Stimulated activated naive CD8-positive, alpha-beta T cell treated with anti-CD3 and anti-CD28 coated beads, Interleukin-15, amount 100 ng/mL, for 72 hours (primary cell): ENCODE measurements at places on chromosomes 16 and 17.

- no peak for DNase-seq
These were observed 39.2 kb upstream of the IRF8 start for GRCh38 chr16:85859818-85860125.

DNA sequence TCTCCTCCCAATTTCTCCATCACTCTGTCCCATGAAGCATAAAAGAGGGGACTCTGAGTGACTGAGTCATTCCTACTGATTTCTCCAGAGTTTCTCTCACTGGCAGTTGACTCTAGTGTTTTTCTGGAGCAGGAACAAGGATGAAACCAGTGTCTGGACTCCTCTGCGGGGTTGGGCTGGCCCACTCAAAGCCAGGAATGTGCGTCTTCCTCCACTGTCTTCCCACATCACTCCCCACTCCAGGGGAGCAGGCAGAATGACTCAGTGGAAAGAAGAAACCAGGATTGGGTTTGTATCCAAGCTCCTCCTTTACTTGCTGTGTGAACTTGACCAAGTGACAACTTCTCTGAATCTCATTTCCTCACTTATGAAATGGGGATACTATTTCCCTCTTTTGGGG is 497.5 kb upstream of the SALL1 start:
- no peak for DNase-seq

DNA sequence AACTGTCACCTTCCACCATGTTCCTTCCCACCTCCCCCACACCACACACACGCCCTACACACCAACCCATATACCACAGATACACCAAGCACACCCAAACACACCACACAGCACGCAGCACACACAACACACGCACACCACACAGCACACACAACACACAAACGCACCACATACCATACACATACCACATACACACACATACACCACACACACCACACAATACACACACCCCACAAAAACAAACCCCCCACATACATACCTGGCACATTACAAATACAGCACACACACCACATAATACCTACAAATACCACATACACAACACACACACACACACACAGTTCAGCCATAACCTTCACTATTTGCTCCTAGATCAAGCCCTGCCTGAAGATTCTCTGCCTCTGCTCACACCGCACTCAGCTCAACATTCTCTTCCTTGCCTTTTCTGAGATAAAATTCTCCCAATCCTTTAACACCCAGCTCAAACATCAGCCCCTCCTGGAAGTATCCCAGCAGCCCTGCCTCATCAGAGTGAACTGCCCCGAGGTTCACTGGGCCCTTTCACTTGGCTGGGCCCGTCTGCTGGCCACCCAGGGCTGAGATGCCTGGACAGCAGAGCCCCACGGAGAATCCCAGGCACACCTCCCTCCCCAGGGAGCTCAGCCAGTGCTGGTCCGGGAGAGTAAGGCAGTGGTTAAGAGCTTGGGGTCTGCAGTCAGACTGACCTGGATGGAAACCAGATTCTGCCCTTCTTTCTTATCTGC is 31.9 kb upstream of the CPNE2 start:
- no peak for DNase-seq

GRCh38 chr16:48555155-48555554 is 54.8 kb downstream of the N4BP1 start:
- DNase-seq = no peak

DNA sequence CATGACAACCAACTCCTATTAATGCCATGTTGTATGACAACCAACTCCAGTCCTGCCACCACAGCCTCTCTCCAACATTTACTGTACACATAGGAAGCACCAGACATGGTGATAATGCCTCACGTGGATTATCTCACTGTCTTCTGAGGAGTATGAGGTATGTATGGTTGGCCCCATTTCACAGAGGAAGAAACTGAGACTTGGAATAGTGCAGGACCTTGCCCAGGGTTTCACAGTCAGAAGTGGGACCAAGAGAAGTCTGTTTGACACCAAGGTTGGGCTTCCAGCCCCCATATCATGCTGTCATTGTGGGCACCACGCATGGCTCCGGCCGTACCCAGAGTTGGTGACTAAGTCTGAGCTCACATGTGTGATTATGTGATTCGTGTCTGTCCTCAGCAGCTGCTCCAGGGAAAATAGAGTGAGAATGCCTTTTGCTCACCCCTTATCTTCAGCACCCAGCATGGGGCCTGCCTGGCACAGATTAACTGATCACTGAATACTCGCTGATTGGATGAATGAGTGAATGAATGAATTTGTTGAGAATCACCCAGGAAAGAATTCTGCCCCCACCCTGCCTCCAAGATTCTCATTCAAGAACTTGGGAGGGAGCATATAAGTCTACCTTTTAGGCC is 204.1 kb upstream of the NLRP1 start:
- no peak for DNase-seq

- no peak for DNase-seq
These were observed 476.9 kb upstream of the GOT2 start for GRCh38 chr16:59210955-59211541.

DNA sequence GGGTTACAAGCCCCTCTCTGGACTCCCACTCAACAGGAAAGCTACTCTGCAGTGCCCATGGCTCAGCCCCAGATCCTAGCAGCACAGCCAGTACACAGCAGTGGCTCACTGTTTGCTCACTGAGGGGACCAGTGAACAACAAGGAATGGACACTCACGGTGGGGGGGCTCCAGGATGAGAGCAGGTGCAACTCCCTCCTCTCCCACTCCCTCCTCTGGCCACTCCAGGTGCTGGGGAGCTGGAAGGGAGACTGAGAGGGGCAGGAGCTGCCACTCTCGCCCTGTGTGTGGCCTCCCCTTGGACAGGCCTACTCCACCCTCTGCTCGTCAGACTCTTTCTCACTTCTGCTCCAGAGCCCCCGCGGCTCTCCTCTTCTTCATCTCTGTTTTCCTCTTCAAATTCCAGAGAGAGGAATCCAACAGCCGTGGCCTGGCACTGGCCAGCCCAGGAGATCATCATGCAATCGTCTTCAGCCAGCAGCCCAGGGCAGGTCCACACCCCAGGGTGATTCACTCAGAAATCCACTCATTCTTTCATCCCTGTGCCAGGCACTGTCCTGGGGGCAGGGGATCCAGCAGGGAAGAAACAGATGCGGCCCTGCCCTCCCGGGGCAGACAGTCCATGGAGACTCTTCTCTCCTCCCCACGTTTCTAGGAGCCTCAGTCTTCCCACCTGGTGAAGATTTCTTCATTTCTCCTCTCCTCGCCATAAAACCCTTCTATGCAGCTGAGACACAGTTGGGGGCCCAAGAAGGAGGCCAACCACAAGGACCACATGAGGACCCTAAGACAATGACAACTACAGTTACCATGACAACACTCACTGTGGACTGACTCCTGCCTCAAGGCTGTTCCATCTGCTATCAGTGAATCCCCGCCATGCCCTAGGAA is 30.7 kb downstream of the CFAP20 start:
- DNase-seq = no peak

DNA sequence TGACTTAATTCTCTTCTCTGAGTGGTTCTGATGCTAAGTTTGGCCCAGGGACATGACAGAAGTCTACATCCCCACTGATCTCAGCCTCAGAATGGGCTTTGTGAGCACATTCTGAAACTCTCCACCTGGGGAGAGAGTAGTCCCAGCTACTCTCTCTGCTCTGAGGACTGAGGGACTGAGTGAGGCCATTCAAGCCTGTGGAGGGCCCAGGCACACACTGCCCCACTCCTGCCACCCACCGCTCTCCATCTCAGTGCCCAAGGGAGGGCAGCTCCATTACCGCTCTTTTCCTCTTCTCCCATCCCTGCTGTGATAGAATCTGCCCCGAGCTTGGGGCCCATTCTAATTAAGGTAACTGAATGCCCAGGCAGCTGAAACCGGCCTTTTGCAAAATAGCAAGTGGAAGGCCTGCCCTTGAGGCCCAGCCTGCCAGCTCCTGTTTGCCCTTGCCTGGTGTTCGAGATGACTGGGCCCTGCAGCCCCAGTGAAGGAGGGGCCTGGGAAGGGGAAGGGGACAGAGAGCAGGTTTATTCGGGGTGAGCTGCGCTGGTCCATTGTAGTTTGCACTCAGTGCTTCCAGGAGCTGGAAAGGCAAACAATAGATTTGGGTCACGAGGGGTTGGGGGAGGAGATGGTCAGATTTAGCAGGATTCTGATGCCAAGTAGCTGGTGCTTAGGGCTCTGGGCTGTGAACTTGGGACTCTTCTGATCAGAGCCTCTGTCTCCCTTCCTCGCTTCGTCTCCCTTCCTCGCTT is 76.2 kb downstream of the RAB11FIP4 start:
- DNase-seq = no peak

DNA sequence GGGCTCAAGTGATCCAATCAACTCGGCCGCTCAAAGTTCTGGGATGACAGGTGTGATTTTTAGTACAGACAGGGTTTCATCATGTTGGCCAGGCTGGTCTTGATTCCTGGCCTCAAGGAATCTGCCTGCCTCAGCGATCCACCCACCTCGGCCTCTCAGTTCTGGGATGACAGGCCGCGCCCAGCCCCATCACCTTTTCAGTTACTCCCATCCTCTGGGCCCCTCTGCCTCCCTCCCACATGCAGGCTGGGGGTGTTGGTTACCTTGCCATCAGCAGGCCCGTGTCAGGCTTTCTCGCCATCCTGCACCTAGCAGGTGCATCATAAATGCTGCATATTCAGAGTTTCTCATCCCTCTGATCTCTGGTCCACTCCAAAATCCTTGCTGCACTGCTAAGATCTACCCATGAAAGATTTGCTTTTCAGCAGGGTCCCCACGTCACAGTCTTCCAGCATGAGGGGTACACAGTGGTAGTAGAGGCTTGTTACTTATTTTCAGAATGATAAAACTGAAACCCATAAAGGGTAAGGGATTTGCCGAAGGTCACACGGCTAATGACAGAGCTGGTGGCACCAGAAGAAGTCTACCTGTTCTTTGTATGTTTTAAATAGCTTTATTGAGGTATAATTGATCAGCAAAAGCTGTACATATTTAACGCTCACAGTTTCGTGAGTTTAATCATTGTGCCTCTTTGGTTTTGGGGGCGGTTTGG is 16.6 kb downstream of the PMM2 start:
- DNase-seq = no peak

DNA sequence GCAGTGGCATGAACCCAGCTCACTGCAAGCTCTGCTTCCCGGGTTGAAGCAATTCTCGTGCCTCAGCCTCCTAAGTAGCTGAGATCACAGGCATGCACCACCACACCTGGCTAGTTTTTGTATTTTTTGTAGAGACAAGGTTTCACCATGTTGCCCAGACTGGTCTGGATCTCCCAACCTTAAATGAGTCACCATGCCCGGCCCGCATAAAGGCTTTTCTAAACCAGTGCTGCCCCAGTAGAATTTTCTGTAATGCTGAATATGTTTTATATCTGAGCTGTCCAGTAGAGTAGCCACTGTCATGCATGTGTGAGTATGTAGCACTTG is 36.9 kb upstream of the WSB1 start:
- DNase-seq = no peak

- no peak for DNase-seq
These were observed 25.8 kb downstream of the ZCCHC14 start for GRCh38 chr16:87466975-87467501.

- DNase-seq = no peak
These were observed 4.1 kb downstream of the PRSS8 start for GRCh38 chr16:31131416-31131815.

- DNase-seq = no peak
These were observed 57.9 kb downstream of the ADCY9 start for GRCh38 chr16:4058386-4058785.

DNA sequence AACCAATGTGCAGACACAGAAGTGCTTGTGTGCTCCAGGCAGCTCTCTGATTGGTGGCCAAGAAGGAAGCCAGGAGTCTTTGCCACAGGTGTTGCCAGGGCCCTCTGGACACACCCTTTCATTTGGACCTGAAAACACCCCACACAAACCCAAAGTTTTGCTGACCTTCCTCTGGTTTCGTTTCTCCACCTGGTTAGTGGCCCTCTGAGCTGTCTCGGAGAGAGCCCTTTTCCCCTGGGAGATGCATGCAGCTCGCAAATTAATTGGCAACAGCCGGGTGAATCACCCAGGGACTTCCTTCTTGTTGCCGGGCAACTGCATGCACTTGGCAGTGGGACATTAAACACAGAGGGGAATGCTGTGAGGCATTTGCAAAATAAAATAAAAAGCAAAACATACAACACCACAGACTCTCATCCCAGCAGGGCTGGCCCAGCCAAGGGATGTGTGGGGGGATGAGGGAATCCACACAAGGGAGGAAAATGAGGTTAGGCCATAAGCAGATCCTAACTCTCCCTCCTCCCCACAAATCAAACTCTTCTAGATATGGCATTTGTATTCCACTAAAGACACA is 286.6 kb downstream of the SOX9 start:
- DNase-seq = no peak

- DNase-seq = no peak
These were observed 51.6 kb downstream of the PRMT7 start for GRCh38 chr16:68362262-68362913.

- DNase-seq = no peak
These were observed 705 bp downstream of the KRABD2 start for GRCh38 chr17:8375738-8376259.

- peak; percentile 26 for DNase-seq
These were observed 14.2 kb upstream of the TBX21 start for GRCh38 chr17:47718634-47719405.

DNA sequence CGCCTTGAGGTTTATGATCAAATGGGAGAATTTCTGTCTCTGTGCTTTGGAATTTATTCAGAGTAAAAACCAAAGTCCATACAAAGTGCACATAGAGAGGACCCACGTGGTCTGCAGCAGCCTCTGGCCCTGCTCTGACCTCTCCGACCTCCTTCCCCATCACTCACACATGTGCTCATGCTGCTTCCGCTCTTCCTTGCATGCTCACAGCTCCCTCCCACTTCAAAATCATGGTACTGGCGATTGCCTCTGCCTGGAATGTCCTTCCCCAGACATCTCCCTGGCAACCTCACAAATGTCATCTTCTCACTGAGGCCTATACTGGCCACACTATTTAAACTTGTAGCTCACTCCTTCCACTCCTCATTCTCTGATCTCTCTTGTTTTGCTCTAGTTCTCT is 418.0 kb downstream of the CA10 start:
- DNase-seq = no peak

DNA sequence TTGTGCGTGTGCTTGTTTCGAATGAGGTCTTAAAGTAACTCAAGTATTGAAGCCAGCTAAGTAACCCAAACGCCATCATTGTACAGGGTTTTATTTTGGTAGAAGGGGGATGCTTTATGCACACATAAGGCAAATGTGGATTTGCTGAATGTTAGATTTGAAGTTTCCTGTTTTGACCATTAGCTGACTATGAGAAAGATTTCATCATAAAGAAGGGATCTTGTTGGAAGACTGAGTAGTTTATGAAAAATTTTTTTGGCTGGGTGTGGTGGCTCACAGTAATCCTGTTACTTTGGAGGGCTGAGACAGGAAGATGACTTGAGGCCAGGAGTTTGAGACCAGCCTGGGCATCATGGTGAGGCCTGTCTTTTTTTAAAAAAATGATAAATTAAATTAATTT is 10.0 kb upstream of the ZFP3 start:
- DNase-seq = no peak
